Tibial nerve (tissue), 4 donors: ENCODE measurements at places on chromosomes 13 and 19.

DNA sequence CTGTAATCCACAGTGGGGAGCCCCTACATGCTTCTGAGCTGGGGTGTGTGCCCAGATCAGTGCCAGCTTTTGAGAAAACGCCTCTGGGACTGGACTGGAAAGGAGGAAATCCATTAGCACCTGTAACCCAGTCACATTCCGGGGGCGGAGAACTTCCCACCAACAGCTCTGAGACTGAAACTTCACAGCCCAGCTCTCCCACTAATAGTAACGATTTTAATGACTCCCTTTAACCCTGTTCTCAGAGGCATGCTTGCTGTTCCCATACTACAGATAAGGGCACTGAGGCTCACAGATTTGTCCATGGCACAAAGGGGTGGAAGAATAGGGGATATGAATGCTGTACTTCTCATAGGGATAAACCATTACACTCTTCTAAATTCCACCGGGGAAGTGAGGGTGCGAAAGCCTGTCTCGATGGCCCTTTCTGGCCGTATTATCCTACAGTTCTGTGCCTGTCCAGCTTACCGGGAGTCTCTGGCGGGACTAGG is 851 bp downstream of the FBXO46 start:
- peaks cover 27% of the 10 kb centered on the region for H3K4me1 ChIP-seq
- peak overlapping the region; percentile 80 for H3K4me3 ChIP-seq
- H3K27me3 ChIP-seq = no peaks in the 10 kb centered on the region
- peak overlapping the region; percentile 78 for H3K27ac ChIP-seq

GRCh38 chr13:95605448-95606125 is 38.9 kb downstream of the DZIP1 start:
- no peaks in the 10 kb centered on the region for H3K4me1 ChIP-seq
- no peak overlapping the region for H3K27ac ChIP-seq
- DNase-seq = no peak
- H3K36me3 ChIP-seq = peaks cover 37% of the 10 kb centered on the region
- H3K27me3 ChIP-seq = no peaks in the 10 kb centered on the region
- no peak overlapping the region for H3K4me3 ChIP-seq

DNA sequence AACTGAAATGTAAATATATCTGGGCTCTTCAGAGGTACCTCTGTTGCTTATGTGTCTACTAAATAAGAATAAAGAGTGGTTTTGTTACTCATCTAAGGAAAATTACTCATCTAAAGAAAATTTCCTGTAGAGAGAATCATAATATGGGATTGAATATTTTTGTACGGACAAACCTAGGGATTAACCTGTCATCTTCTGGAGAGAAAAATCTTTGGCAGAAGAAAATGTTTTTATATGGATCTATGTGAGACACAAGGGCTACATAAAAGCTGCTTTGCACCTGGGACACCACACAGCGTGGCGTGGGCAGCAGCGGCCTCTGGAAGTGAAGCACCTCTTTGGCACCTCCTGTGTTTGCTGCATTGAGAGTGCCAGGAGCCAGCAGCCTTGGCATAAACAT is 242.9 kb upstream of the DACH1 start:
- no peaks in the 10 kb centered on the region for H3K27me3 ChIP-seq
- H3K4me1 ChIP-seq = no peaks in the 10 kb centered on the region
- no peak overlapping the region for H3K4me3 ChIP-seq

DNA sequence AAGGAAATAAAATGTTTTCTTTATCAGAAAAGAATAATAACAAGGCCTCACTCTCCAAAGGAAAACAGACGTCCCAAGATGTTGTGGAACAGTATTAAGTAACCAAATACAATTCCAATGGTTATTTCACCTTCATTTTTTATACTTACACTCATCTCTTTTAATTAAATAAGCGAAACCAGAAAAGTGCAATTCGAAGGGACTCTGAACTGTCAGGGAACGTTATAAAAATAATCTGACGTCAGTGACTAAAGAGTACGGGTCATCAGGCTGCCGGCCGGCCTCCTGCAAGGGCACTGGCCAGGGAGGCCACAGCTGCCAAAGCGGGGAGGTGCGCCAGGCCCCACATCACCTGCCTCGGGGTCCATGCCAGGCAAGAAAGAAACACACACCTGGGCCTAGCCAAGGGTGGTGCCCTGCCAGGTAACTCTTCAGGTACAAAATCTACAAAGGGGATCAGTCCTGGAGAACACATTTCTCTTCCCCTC is 61.2 kb downstream of the CDADC1 start:
- H3K4me3 ChIP-seq = peak overlapping the region; percentile 5
- no peak for DNase-seq
- peaks cover 15% of the 10 kb centered on the region for H3K36me3 ChIP-seq
- peak overlapping the region; percentile 82 for H3K27ac ChIP-seq

DNA sequence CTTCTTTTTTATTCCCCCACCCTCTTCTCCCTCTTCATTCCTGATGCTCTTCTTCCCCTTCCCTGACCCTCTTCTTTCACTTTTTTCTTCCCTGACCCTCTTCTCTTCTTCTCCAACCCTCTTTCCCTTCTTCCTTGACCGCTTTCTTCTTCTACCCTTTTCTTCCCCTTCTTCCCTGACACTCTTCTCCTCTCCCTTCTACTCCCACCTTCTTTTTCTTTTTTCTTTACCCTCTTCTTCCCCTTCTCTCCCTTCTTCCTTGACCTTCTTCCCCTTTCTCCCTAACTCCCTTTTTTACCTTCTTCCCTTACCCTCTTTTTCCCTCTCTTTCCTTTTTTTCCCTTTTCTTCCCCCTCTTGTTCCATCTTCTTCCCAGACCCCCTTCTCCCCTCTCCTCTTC is 931.3 kb downstream of the UQCRFS1 start:
- H3K36me3 ChIP-seq = no peaks in the 10 kb centered on the region
- no peak overlapping the region for H3K27ac ChIP-seq
- H3K27me3 ChIP-seq = no peaks in the 10 kb centered on the region
- DNase-seq = no peak

DNA sequence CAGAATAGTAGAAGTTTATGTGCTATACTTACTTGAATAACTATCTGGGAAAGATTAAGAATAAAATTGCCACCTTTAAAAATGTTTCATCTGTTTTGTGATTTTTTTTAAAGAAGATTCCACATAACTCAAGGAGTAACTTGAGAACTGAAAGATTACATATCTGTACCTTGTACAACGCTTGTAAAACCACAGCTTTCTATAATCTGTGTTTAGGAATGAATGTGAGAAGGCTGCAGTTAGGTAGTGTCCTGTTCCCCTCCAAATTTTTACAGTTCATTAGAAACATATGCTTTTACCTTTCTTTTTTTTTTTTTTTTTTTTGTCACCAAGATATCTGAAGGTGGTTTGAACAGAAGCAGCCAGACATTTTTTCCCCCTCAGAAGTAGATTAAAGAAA is 312.8 kb upstream of the GPC6 start:
- no peak overlapping the region for H3K4me3 ChIP-seq
- H3K4me1 ChIP-seq = no peaks in the 10 kb centered on the region
- DNase-seq = no peak
- no peaks in the 10 kb centered on the region for H3K27me3 ChIP-seq
- H3K36me3 ChIP-seq = no peaks in the 10 kb centered on the region

GRCh38 chr13:90738881-90739280 is 608.6 kb upstream of the MIR17HG start:
- no peak overlapping the region for H3K4me3 ChIP-seq
- no peaks in the 10 kb centered on the region for H3K36me3 ChIP-seq

DNA sequence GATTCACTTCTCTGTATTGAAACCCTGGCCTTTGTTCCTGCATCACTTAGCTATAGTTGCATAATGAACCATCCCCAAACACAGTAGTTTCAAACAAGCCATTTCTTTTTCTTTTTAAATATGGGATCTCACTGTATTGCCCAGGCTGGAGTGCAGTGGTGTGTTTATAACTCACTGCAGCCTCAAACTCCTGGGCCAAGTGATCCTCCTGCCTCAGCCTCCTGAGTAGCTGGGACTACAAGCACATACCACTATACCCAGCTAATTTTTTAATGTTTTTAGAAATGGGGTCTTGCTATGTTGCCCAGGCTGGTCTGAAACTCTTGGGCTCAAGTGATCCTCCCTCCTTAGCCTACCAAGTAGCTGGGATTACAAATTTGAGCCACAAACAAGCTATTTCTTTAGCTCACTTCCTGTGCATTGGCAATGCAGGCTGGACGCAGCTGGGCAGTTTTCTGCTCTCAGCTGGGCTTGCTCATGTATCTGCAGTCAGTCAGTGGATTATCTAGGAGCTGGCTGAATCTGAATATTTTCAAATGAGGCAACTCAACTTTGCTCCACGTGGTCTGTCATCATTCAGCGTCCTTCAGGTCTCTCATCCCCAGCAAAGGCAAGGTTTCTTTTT is 49.5 kb upstream of the SIN3B start:
- H3K4me1 ChIP-seq = no peaks in the 10 kb centered on the region
- no peak for DNase-seq

DNA sequence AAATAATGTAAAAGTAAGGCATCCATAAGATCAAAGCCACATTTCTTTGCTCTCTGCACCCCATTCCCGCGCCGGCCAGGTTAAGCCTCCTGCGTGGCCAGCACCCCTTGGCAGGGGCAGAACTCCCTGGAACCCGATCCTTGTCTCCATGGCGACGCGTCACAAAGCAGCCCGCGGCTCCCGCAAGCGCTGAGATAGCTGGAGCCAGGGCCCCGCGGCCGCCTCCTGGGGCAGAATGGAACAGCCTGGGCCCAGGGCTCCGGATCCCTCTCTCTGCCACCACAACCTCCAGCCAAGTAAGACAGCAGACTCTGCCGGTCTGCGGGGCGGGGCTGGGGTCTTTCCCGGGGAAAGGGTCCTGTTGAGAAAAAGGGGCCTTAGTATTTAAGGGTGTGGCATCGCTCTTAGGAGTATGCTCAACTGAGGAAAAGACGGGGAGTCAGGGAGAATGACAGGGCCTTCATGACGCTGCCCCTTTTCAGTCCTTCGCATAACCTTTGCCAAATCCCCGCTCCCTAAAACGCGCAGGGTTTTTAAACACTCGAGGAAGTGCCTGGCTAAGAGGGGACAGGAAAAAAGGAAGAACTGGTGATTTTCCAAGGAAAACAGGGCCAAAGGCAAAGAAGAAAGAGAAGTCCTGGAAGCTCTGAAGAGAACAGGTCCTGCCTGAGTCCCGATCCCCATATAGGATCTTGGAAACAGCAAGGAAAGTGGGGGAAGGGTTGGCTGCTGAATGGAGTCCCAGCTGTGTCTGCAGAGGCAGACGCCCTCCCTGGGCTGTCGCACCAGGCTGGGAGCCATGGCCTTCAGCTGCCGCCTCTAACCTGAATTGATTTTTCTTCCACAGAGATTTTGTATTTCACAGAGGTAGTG is at the start of gene TEX26:
TSS of gene TEX26 (plus strand) at position 176 of the 873 bp plus-strand sequence. CDS start at position 236, 60 bp downstream.
- no peaks in the 10 kb centered on the region for H3K27me3 ChIP-seq
- no peak within 1 kb of the TSS for H3K4me3 ChIP-seq
- H3K4me1 ChIP-seq = no peaks in the 10 kb centered on the region
- no peak for DNase-seq
- no peak within 1 kb of the TSS for H3K27ac ChIP-seq

GRCh38 chr19:3506384-3507340 is 551 bp downstream of the FZR1 start:
- peak; percentile 12 for DNase-seq
- H3K27ac ChIP-seq = peak overlapping the region; percentile 85
- H3K4me1 ChIP-seq = peaks cover 10% of the 10 kb centered on the region
- H3K36me3 ChIP-seq = peaks cover 32% of the 10 kb centered on the region

DNA sequence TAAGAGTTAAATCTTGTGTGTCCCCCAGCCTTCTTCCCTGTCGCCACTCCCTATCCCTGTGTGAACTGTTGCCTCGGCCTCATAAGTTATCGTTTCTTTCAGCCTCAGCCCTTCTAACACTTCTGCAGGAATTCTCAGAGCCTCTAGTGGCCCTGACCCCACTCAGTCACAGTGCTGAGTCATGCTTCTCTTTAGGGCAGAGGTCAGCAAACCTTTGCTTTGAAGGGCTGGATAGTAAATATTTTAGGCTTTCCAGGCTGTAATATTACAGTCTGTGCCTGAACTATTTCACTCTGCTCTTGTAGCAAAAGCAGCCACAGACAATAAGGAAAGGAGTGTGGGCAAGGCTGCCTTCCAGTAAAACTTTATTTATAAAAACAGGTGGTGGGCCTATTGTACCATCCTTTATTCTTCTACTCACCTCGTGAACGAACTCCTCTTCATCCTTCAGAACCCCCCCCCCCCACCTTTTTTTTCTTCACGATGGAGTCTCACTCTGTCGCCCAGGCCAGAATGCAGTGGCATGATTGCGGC is 22.1 kb downstream of the MYO9B start:
- H3K4me3 ChIP-seq = no peak overlapping the region
- H3K4me1 ChIP-seq = no peaks in the 10 kb centered on the region
- no peak for DNase-seq
- peak overlapping the region; percentile 49 for H3K27ac ChIP-seq
- no peaks in the 10 kb centered on the region for H3K27me3 ChIP-seq

- DNase-seq = no peak
- peaks cover 11% of the 10 kb centered on the region for H3K4me1 ChIP-seq
- no peaks in the 10 kb centered on the region for H3K36me3 ChIP-seq
- H3K27me3 ChIP-seq = no peaks in the 10 kb centered on the region
Observed at GRCh38 chr19:57949702-57950101, 2.2 kb upstream of the ZNF256 start.

DNA sequence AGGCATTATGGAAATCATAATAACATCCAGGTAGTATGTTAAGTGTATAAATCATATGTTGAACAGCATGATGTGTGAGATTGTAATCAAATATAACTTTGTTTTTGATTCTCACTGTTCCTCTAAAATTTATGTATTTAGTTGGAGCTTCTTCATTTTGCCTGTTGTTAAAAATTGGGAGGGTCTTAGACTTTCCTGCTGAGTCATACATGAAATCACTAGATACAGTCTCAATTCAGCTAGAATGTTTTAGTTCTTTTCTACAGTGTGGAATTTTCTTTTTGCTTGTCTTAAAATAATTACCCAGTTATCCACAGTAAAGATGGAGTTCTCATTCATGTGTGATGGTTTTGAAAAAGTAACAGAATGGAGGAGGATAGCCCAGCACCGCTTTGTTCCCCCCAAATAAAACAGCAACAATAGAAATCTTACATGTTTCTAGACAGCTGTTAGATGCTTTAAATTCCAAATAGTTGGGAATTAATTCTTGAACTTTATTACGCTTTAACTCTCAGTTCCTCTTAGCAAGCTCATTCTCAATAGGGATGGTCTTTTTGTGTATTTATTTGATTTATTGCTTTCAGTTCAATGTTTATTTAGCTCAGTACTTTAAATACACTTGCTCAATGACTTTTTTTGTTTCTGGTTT is 109.5 kb downstream of the PDS5B start:
- H3K4me1 ChIP-seq = peaks cover 10% of the 10 kb centered on the region
- H3K27me3 ChIP-seq = no peaks in the 10 kb centered on the region
- no peak for DNase-seq
- peak overlapping the region; percentile 38 for H3K27ac ChIP-seq
- peaks cover 8% of the 10 kb centered on the region for H3K36me3 ChIP-seq

DNA sequence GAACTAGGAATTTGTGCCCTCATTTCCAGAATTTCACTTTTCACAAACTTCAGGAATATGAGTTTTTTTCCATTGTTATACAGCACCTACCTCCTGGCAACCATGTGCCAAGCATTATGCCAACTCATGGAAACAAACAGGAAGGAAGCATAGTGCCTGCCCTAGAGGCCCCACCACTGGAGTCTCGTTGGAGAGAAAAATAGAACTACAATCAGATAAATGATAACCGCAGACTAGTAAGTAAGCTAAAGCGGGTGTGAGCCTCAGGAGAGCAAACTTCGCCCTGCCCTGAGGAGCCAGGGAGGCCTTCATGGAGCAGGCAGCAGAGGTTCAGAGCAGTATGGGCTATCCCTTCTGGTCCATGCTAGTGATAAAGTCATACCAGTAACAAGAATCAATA is 75.9 kb downstream of the FRY start:
- H3K4me1 ChIP-seq = no peaks in the 10 kb centered on the region
- DNase-seq = no peak
- H3K4me3 ChIP-seq = no peak overlapping the region
